Brain (organoid and tissue), 16 donors: ENCODE measurements at places on chromosomes 13 and 19. TPM values are rescaled to one million over a fixed set of nuclear protein-coding genes. Genes with fewer than 3 reads are reported as not detected.

GRCh38 chr19:51036519-51036918 is 1.7 kb upstream of the KLK12 start:
- DNase-seq: no peak

The PTH2 gene
- polyA plus RNA-seq: not detected

The RPS19 gene
- 3,429 TPM for polyA plus RNA-seq

DNA sequence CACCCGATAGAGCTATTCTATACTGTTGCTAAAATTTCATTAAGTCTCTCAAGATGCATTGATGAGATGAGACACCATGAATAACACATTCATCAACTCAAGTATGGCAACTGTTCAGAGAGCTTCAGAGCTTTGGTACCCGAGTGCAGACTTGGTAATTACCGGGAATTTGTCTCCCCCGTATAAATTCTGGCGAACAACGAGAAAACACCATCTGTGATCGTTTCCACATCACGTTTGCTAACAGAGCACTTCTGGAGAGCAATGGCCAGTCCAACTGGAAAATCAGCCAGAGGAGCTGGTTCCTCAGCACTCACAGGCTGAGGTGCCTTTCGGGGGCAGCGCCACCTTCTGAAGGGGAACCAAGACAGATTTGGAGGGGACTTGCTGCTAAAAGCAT is 40.2 kb downstream of the SUGP2 start:
- peak; percentile 27 for DNase-seq

GRCh38 chr13:67139551-67139950 is 90.6 kb downstream of the PCDH9 start:
- no peak for DNase-seq

- DNase-seq: no peak
These were observed 13.7 kb downstream of the AXL start for GRCh38 chr19:41232686-41233085.

DNA sequence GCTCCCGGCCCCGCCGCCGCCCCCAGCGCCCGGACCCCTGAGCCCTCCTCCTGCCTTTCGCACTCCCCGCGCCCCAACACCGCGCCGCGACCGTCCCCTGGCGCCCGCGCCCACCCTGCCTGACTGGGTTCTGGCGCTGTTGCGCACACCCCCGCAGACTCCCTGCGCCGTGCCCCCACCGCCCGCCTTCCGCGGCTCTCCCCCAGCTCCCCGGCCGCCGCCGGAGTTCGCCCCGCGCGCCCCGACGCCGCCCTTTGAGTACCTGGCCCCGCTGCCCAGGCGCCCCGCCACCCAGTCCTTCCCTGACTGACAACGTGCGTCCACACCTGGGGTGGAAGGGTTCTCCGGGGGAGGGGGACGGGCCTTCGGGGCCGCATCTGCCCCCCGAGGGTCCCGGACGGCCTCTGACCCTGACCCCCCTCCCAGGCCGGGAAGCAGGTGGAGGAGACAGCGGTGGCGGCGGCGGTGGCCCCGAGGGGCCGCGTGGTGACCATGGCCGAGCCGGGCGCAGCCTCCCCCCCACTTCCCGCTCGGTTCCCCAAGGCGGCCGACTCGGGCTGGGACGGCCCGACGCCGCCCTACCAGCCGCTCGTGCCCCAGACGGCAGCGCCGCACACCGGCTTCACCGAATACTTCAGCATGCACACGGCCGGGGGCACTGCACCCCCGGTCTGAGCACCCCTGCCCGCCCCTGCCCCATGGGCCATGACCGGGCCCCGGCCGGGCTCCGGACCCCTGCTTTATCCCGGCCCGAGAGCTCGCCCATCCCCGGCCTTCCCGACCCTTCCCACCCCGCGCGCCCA is 1.4 kb upstream of the MEGF8 start:
- peak; percentile 12 for DNase-seq

The LRRC63 gene
- polyA plus RNA-seq: not detected

The CEACAM16 gene
- not detected for polyA plus RNA-seq

- peak; percentile 25 for DNase-seq
These were observed 36.1 kb downstream of the MTUS2 start for GRCh38 chr13:28856287-28856686.

- DNase-seq: peak; percentile 36
These were observed 1707.6 kb upstream of the SLC10A2 start for GRCh38 chr13:104773775-104774174.

GRCh38 chr19:40398417-40399131 is 8.6 kb upstream of the HIPK4 start:
- peak; percentile 65 for DNase-seq

The ERCC1 gene
- polyA plus RNA-seq: 97.8 TPM

GRCh38 chr13:100898431-100898830 is 223.8 kb upstream of the TMTC4 start:
- no peak for DNase-seq

DNA sequence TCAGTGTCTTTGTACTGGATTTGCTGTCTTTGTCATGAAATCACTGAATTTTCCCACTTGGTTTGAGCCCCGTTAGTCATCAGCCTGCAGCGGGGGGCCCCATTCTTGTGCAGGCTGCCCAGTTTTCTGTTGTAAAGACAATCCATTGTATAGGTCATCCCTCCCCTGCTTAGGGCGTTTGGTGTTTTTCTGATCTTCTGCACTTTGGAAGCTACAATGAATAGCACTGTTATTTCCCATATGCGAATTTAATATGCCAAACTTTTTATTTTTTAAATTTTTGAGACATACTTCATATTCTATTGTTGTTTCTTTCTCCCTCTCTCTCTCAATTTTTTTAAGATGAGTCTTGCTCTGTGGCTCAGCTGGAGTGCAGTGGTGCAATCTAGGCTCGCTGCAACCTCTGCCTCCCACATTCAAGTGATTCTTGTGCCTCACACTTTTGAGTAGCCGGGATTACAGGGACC is 9.0 kb downstream of the SLC27A1 start:
- DNase-seq: no peak

DNA sequence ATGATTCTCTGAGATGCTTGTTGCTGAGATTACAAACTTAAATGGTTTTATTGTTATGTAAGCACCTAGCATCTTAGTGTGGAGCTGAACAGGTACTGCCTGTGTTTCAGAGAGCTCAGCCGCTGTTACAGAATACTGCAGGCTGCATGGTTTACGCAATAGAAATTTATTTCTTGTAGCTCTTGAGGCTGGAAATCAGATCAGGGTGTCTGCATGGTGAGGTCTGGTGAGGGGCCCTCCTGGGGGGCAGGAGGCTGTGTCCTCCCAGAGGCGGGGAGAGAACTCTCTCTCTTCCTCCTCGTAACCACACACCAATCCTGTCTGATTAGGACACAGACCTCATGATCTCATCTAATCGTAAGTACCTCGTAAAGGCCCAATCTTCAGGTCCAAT is 13.1 kb downstream of the ATP11A start:
- DNase-seq: no peak

The RNF17 gene
- not detected for polyA plus RNA-seq

DNA sequence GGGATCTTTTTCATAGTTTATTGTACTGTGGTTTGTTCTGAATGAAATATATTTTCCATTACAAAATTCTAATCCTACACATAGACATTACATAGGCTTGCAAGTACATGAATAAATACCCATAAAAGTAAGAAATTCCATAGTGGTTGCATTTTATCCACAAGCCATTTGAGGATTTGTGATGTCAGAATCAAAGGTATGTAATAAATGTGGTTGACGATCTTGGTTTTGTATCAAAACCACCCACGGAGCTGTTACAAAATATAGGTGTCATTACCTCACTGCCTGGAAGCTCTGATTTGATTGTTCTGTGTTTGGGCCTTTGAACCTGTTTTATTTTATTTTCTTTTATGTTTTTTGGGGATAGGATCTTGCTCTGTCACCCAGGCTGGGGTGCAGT is 125.1 kb downstream of the NALCN start:
- DNase-seq: no peak

The ZNF429 gene
- polyA plus RNA-seq: 9.4 TPM

The ERICH4 gene
- polyA plus RNA-seq: not detected

GRCh38 chr13:23180711-23181110 is at the start of gene SGCG:
TSS of gene SGCG (plus strand) at chr13:23180979. CDS start at chr13:23203695, 22,716 bp downstream.
- DNase-seq: no peak

- no peak for DNase-seq
These were observed 426.1 kb downstream of the EFNB2 start for GRCh38 chr13:106109391-106109791.

The KCNRG gene
- polyA plus RNA-seq: 0.63 TPM

The SLITRK6 gene
- 2.2 TPM for polyA plus RNA-seq

GRCh38 chr13:102901615-102902305 is 55.9 kb downstream of the ERCC5 start:
- no peak for DNase-seq

- peak; percentile 85 for DNase-seq
These were observed 12.4 kb downstream of the SNRNP70 start for GRCh38 chr19:49097453-49098288.

DNA sequence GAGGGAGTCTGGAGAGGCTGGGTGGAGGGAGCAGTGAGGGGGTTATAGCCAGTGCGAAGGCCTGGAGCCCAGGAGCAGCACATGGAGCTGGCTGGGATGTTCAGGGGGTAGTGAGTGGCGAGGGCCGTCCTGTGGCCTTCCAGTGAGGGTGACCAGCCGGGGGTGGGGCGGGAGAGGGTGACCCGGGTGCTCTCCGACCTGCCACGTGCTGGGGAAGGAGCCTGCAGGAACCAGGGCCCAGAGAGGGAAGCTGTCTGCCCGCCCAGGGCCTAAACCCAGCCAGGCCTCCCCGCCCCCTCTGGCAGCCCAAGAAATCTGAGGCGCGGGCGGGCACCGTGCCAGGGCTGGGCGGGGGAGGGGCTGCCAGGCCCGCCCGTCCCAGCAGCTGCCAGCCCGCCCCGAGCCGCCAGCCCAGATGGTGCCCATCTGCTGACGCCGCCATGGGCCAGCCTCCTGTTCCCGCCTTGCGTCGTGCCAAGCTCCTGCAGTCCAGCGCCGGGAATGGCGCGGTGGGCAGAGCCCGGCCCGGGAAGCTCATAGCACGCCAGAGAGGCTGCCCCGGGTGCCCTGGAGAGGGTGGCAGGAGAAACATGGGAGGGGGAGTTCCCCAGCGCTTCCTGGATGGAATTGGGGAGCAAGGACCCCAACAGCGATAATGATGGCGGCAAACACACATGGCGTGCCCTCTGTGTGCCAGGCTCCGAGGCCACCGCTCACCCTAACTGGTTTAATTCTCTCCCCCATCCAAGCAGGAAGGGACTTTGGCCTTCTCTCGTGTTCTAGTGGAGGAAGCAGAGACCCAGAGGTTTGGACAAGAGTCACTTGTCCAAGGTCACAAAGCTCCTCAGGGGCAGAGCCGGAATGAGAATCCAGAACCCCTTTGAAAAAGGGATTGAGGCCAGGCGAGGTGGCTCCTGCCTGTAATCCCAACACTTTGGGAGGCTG is 21.5 kb downstream of the NFIC start:
- peak; percentile 90 for DNase-seq

DNA sequence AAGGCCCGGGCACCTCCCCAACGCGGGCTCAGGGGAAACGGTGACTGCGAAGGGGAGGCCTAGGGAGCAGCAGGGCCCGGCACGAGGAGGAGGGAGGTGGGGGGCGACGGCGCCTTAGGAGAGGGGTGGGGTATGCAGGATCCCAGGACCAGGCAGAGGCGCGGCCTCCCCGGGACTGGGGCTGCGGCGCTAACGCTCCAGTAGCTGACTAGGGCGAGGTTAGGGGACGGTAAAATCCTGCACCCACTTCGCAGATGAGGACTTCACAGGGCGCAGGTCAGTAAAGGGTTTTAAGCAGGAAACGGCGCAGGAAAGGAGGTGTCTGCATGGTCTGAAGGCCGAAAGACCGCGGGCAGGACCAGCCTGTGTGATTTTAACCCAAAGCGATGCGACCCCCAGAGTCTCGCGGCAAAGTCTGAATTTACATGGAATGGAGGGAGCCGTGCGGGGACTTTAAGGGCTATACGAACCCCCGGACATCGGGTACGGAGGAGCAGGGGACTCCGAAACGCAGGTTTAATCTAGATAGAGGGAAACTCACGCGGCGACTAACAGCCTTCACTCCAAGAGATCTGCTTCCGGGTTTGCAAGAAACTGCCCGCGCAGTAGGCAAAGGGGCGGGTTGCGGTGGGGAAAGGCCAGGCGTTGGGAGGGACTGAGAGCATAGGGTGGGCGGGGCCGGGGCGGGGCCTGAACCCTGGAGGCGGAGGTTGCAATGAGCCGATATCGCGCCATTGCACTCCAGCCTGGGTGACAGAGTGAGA is at the start of gene ZNF665:
TSS of gene ZNF665 (minus strand) at position 588 of the 764 bp plus-strand sequence. CDS start 10,460 bp downstream, outside the sequence.
- peak; percentile 94 for DNase-seq

DNA sequence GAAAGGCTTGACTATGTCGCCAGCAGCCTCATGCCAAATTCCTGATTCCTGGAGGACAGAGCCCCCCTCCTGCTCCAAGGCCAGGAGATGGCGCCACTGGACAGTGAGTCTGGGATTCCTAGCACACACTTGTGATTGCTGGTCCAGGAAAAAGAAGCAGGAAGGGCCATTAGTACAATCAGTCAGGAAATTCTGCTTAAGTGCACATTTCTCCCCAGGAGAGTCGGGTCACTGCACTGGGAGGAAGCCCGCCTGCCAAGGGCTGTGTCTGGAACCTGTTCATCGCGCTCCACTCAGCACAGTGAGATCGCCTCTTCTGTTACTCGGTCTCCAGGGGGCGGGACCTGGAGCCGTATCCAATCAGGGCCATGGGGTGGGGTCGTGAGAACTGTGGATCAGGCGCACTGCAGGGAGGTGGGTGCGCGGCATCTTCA is 65.1 kb downstream of the ZNF823 start:
- peak; percentile 86 for DNase-seq

The CFD gene
- polyA plus RNA-seq: 3.4 TPM

- no peak for DNase-seq
These were observed 66.4 kb downstream of the DCT start for GRCh38 chr13:94412870-94413597.

DNA sequence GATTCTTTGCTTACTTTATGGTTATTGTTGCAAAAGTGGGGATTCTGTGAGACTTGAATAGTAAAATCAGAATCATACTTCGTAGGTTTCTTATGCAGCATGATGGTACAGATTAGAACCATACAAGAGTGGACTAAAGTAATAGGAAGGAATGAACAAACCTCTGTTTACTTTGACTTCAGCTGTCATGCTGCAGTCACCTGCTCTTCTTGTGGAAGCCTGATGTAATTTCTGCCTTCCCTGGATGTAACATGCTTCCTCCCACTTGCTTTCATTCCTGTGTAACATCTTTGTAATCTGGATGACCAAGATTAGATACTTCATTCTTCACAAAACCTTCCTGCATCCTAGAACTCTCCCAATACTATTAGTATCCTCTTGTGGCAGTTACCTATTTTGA is 235.0 kb downstream of the PCCA start:
- DNase-seq: no peak

DNA sequence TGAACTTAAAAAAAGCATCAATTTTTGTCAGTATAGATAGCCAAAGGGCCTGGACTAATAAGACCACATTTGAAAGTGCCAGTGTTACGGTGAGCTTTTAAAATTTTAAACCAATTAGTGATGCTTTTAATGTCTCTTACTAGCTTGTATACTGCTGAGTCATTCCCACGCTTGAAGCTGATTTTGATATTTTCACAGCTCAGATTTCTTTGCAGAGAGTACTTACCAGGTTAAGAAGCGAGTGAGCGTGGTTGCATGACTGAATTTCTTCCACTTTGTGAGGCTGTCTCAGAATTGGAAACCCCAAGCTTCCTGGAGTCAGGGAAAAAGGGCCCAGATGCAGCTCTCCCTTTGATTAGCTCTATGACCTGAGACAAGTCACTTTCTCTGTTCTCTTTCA is 74.5 kb upstream of the NBEA start:
- DNase-seq: no peak

The ATP5F1D gene
- 365 TPM for polyA plus RNA-seq

- DNase-seq: no peak
These were observed 17.0 kb upstream of the DOCK9 start for GRCh38 chr13:98994896-98995295.
